Fibroblast of skin of scalp (primary cell): ENCODE measurements at places on chromosomes 1 and 21.

DNA sequence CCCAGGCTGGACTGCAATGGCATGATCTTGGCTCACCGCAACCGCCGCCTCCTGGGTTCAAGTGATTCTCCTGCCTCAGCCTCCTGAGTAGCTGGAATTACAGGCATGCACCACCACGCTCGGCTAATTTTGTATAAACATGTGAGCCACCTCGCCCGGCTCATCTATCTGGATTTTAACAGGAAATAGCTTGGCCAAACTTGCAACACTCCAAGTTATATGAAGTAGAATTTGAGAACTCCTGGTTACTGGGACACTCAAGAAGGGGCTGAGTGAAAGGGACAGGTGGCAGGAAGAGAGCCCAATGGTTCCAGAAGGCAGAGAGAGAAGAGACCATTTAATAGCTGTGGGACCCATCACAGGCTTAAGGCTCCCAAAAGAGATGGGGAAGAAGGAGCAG is 2.9 kb upstream of the GPX7 start:
- no peak for DNase-seq

DNA sequence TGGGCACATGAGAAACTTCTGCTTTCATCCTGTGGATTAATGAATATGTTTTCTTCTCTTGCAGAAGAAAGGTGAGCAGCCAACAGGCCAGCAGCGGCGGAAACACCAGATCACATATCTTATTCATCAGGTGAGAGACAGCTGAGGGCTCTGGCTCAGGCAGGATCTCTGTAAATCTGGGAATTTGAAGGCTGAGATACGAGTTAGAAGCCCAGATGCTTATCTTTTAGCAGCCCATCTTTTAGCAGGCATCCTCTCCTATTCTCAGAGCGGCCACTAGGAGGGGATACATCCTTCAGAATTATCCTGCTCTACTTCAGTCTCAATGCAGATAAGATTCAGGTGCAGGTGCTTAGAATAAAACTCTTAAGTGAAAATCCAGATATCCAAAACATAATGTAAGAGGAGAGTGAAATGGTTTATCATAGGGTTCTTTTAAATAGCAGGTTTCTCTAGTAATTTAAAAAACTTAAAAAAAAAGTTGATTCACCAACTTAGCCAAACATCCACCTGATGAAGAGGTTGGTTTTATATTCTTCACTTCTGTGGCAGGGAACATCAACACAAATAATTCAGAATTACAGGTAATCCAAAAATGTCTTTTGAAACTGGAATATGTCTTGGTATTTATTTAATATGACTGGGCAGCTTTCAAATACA is 19.3 kb downstream of the SH2D2A start:
- peak; percentile 53 for DNase-seq

DNA sequence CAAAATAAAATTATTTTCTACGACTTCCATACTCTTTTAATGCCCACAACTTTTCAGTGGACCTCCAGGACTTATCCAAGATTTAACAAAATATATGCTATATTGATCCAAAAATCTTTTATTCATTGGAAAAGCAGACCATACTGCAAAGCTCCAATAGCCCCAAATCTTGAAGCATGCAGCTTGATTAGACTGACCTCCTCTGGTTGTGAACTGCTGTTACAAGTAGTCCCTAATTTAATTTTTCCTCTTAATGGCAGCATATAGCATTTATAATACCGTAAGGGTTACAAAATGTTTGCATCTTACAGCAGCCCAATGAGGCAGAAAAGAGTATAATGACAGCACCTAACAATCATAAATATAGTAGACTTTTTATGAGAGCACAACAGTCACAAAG is 49.8 kb downstream of the TPR start:
- DNase-seq = peak; percentile 25

DNA sequence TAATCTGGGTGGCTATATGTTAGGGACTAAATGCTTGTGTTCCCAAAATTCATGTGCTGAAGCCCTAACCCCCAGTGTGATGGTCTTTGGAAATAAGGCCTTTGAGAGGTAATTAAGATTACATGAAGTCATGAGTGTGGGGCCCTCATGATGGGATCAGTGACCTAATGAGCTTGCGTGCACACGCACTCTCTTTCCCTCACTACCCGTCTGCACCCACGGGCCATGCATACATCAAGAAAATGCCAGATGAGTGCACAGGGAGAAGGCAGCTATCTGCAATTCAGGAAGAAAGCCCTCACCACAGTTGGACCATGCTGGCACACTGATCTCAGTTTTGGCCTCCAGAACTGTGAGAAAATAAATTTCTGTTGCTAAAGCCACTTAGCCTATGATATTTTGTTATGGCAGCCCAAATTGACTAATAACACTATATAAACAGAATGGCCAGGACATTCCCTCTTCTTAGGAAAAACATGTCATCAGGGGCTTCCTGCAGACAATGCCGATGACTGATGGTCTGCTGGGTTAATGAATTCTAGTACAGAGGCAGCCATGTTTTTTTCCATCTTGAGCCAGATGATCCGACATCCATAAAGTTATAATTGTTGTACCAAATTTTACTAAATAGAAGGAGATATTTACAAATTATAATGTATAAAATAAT is 18.1 kb upstream of the MYOG start:
- no peak for DNase-seq

DNA sequence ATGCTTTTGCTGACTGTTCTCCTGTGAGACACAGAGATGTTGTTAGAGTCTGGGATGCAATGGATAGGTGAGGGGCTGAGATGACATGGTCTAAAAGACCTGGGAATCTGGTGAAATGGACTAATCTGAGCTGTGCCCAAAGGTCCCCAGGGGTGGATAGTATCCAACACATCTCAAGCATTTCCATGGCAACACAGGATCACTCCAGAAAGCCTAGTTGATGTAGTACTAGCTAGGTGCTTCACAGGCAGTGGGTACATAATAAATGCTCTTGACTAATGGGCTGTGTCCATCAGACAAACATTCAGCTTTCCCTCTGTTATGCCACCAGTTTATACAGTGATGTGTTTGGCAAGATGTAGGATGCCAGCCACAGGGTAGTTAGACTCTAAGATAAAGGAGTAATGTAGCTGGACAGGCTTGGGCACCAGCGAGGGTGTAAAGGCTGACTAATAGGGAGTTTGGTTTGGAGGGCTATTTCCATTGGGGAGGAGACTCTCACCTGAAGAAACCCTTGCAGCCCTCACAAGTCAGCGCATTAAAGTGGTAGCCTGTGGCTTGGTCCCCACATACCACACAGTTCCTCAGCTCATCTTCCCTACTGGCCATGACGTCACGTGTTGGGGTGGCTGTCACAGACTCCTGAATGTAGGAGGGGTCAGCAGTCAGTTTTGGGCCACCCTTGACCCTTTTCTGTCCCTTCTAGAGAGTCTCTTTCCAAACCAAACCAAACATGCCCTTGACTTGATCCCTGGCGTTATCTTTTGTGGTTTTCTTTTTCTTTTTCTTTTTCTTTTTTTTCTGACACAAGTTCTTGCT is 1.8 kb downstream of the NR1I3 start:
- no peak for DNase-seq

DNA sequence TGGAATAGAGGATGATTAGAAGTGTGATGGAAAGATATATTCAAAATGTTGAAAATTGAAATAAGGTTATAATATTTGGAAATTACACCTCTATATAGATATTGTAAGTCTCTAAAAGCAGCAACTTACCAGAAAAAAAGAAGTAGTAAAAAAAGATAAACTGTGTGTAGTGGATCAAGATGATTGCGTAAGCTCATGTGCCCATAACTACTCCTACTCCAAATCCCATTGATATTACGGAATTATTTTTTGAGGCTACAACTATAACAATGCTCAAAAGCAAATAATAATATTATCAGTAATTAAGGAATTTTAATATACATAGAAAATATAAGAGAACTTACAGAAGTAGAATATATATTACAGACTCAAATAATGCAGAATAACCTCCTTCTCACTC is 33.6 kb downstream of the CATSPERE start:
- DNase-seq = no peak

DNA sequence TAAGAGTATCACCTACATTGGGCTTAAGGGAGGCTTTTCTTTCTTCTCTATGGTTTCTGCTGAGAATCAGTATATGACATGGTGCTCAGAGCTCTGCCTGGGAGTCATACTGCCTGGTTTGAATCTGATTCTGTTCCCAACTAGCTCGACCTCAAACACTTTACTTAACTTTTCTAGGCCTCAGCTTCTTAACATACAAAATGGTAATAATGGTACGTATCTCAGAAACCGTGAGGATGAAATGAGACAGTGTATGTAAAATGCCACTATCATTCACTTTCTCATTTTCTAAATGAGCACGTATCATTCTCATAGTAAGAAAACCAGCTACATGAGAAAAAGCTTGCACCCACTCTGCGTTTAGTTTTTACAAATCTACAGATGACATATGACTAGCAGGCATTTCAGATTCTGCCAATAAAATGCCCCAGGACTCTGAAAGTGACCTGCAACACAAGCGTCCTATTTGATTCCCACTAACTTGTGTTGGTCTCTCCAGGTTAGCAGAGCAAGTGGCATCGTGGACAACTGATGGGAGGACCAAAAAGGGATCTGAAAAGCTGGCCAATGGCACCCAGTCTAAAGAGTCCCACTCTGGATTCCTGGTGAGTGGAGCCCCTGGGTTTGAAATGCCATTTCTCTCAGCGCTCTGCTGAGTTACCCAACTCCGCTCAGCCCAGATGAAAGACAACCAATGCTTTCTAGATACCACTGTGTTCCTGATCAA is 6.1 kb downstream of the CTNNBIP1 start:
- no peak for DNase-seq

DNA sequence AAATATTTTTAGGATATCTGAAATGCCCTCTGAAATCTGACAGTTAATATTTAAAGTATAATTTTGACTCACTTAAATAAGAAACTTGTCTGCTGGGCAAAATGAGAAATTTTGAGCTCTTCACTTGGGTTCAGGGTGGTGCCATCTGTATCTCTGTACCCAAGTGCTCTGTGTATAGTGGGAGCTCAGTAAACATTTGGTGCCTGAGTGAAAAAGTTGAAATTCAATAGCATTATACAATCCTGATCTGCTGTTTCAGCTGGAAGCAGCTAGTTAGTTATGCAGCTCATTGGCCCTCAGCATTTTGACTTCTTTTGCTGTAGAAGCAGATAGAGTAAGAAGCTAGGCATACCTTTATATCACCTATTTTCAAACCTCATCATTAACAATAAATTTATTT is 73.3 kb downstream of the RPE65 start:
- no peak for DNase-seq

DNA sequence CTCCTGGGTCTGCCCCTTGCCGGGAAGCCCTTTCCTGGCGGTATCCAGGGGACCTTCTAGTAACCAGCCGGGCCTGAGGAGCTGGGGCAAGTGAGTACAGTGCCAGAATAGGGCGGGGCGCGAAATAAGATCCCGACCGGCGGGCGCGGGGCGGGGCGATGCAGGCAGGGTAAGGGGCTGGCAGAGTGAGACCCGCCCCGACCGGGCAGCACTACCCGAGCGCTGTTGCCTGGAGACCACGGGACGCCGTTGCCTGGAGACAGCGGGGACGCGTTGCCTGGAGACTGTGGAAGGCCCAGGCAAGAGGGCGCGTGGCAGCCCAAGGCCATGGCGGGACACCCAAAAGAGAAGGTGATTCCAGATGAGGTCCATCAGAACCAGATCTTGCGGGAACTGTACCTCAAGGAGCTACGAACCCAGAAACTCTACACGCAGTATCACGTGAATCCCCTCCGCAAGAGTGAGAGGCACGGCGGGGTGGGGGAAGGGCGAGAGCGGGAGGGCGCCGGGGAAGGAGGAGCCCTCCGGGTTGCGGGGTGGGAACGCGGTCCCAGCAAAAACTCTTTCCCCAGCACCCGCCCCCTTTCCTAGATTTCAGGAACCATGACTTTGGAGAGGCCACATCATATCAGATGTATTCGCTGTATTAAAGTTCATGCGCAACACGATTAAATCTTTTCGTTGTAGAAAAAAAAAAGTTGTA is 24.3 kb downstream of the EBNA1BP2 start:
- peak; percentile 61 for DNase-seq

GRCh38 chr1:10635992-10636391 is 160.5 kb downstream of the CASZ1 start:
- DNase-seq = no peak

- no peak for DNase-seq
Observed at GRCh38 chr1:159014851-159015250, 5.1 kb downstream of the IFI16 start.

DNA sequence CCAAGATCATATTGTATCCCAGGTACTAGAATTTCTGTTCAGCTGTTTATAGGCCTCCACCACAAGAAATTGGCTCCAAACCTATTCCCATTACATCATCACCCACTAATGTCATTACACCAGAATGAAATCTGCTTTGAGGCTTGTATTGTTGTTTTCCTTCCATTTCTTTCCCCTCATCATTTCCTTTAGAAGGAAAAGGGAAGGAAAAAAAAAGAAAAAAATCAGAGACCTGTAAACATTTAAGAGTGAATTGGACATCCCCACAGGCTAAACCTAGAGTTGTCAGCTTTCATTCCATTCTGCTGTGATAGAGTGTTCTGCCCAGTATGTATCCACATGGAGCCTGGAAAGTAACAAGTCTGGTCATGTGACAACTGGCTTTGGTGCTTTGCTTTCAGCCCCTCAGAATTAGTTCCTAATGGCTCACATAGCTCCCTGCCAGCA is 44.6 kb downstream of the NFYC start:
- DNase-seq = peak; percentile 62

DNA sequence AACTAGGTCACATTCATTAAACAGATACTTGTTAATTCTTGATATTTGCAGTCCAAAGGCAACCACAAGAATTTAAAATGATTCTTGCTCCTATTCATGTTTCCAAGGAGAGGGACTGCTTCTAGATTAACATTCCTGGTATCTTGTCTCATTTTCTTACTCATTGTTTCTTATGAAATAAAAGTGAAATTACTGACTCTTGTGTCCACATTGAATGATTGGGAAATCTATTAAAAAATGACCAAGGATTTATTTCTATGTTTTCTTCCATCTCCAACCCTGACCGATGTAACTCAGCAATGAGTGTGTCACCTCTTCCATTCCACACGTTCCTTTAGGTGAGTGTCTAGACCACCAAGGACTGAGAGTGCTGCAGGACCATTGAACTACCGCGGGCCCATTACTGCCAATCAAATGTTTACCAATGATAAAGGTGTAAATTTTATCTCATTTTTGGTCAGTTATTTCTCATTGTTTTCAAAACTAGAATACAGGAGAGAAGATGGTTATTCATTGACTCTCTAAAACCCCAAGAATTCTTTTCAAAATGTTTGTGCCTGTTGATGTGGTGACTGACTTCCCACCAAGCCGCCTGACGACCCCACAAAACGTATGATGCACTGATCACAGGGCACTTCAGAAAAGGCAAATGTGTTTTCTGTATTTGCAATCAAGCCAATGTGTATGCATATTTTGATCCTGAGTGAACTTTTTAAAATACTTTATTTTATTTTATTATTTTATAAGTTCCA is 414.6 kb upstream of the PTBP2 start:
- DNase-seq = peak; percentile 81

DNA sequence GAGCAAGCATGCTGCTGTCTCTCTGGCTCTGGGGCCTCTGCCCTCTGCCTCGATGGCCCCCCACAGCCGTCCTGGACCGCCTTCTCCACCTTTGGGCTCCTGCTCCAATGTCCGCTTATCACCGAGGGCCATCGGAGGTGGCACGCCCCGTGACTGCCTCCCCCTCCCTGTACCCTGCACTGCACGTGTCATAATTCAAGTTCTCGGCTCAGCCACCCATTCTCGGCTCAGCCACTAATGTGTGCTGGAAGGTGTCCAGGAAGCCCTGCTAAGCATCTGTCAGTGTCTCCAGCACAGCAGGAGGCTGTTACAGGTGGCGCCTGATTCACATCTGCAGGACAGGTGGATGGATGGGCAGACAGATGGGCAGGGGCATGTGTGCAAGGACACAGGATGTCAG is 45.5 kb downstream of the TP73 start:
- no peak for DNase-seq
